ENCODE measurements at places on chromosomes 6 and 20.

GRCh38 chr6:24524805-24525204 is 30.0 kb downstream of the ALDH5A1 start:
- peak; percentile 66 for DNase-seq

GRCh38 chr20:56249244-56249955 is 868 bp downstream of the MC3R start:
- peak; percentile 46 for DNase-seq

GRCh38 chr6:21666201-21666691 is 72.7 kb downstream of the SOX4 start:
- no peak for DNase-seq

GRCh38 chr6:169862043-169862891 is 110.8 kb downstream of the ERMARD start:
- DNase-seq: no peak

DNA sequence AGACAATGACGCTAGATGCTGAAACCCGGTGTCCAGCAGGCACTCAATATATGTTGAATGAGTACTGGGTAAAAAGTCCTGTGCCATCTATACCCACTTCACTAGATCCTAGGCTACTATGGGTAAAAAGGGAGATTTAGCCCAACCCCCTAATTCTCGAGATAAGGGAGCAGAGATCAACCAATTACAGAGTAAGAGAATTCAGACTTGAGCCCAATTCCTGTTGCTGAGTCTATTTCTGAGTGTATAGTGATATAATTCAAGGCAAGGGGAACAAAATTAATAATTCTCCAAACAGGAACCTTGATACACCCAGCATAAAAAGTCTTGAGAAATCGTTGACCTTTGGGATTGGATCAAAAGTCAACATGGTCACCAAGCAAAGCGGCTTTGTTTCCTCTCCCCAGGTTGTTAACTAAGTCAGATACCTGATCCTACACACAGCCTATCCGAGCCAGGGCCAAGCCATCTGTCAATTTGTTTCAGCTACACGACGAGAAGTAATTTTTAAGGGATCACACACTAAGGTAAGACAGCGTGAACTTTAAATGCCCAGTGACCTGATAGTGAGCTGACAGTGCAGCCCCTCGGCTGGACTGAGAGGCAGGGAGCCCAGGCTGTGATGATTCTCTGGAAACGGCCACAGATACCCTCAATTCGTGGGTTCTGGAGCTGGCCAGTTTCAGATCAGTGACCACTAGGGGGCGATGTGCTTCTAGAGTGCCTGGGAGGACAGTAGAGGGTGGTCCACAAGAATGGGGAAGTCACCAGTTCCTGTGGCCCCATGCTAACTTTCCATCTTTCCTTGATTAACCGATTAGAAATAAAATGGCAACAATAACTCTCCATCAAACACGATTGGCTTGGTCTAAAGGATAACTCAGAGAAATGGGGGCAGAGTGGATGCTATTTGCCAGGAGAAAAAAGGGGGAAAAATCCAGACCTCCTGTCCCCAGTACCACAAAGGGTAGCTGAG is 46.2 kb downstream of the SLC22A23 start:
- peak; percentile 85 for DNase-seq

DNA sequence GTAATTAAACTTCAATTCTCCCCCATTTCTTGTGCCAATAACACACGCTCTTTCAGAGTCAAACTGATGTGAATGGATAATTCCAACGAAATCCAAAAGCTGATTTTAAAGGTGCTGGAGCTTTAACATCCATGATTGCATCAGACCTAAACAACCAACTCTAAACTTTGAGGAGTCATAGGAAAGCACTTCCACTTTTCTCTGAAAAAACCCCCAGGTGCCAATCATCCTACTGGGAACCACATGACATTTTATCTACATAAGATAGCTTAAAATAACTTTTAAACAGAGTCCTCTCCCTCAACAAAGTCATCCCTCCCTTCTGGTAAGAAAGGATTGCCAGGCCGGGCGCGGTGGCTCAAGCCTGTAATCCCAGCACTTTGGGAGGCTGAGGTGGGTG is 167.7 kb upstream of the PDE10A start:
- DNase-seq: no peak

DNA sequence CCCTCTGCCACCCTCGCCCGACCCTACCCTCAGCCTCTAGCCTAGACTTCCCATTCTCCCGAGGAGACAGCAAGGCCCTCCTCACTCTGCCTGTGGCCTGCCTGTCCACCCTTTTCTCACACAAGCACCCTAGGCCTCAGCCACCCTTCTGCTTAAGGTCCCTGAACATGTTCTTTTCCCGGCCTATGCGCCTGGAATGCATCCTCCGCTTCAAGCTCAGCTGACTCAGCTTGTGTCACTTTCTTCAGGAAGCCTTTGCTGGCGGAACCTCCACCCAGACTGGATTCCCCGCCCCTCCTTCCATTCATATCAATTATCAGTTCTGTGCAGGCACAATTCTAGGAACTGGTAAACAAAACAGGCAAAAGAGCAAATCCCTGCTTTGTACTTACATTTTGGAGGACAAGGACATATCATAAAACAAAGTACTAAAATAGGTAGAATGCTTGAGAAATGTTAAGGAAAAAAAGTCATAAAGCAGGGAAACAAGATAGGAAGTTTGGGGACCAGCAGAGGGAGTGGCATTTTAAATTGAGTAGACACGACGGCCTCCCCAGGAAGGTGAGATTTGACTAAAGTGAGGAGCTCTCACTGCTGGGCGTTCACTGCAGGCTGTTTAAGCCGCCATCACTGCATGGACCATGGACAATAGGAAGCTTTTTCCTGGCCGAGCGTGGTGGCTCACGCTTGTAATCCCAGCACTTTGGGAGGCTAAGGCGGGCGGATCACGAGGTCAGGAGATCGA is 17.9 kb upstream of the SNHG17 start:
- peak; percentile 92 for DNase-seq

- peak; percentile 45 for DNase-seq
Measured at GRCh38 chr20:41047975-41048305, 19.3 kb downstream of the TOP1 start.

- DNase-seq: peak; percentile 11
Measured at GRCh38 chr6:124854338-124854922, 107.8 kb upstream of the RNF217 start.

DNA sequence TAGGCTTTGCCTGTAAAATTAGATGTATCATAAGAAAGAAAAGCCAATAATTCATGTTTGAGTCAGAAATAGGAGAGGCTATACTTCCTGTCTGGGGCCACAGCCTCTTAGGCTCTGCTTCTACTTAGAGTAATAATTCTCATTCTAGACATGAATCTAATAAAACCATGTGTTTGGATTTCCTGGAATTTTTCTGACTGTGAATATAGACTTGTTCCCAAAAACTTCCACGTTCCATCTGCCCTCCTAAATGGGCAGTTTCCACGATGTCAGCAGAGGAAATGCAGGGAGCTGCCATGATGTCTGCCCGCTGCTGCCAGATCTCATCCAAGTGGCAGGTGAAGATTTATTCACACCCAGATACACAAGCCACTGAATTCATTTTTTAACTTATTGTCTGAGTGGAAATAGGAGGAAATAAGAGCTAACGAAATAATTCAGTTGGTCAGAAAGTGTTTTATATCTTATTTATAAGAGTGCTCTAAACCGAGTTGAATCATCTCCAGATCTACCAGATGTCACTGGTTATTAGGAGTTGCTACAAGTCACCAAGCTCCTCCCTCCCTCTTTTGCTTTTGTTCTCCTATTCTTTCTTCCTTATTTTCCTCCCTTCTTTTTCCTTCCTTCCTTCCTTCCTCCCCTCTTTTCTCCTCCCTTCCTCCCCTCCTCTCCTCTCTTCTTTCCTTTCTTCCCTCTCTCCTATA is 69.3 kb downstream of the ALDH8A1 start:
- DNase-seq: no peak

- no peak for DNase-seq
Measured at GRCh38 chr20:3436864-3437574, 29.6 kb upstream of the DNAAF9 start.

- DNase-seq: no peak
Measured at GRCh38 chr6:144317736-144318135, 32.6 kb downstream of the UTRN start.

- DNase-seq: peak; percentile 53
Measured at GRCh38 chr6:139367810-139368351, 6.6 kb downstream of the CITED2 start.

DNA sequence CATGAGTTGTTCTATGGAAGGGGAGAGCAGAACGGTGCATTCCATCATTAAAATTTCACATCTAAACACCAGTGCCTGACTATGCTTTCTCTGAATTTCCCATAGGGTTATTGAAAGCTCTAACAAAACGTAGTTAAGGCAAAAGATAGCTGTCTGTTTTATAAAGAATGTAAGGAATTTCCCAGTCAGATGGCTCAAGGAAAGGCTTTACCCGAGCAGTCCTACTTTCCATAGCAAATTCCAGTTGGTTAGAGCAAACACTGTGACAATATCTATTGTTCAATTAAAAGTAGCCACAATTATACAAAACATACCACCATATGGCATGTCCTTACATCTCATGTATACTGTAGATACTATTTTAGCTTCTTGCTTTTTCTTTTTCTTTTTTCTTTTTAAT is 1059.5 kb upstream of the FLRT3 start:
- no peak for DNase-seq

- no peak for DNase-seq
Measured at GRCh38 chr6:48429021-48429420, 318.0 kb upstream of the PTCHD4 start.

- DNase-seq: no peak
Measured at GRCh38 chr6:25202504-25202903, 76.7 kb upstream of the CARMIL1 start.

- no peak for DNase-seq
Measured at GRCh38 chr20:34637245-34638038, 39.5 kb downstream of the PIGU start.

DNA sequence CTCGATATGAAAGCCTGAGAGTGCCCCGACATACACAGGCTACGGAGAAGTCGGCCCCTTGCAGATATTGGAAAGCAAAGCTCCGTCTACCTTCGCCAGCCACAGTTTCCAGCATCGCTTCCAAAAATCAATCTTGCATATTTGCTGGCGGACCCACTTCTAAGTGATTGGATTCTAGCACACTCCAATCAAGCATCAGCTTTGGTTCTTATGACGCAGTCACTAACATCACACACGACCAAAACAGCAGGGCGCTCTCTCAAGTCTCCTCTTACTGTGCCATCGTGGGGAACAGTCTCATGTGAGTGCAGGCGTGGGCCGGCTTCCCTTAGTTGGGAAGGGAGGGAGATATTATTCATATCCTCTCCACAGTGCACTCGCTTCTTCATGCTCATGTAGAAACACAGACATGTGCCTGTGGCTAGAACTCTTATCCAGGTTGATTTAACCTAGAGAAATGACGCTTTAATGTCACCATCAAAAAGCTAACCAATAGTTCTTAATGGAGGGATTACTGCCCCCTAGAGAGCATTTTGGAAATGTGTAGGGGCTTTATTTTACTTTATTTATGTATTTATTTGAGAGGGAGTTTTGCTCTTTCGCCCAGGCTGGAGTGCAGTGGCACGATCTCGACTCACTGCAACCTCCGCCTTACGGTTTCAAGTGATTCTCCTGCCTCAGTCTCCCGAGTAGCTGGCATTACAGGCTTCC is 229.8 kb downstream of the SOD2 start:
- DNase-seq: peak; percentile 57

- DNase-seq: no peak
Measured at GRCh38 chr20:10659651-10660601, 13.9 kb downstream of the JAG1 start.

DNA sequence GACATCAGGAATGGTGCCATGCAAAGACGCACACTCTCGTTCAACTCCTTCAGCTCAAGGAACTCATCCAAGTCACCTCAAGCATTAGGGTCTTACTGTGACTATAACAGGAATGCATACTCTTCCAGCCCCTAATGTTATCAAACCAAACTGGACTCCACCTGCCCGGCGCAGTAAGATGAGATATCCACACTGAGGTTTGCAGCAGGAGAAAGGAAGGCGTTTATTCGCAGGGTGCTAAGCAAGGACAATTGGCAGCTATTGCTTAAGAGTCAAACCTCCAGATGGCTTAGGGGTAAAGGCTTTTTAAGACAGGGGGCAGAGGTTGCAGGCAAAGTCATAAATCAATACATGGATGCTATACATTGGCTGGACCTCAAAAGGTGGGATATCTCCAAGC is 159.4 kb upstream of the TAB2 start:
- DNase-seq: no peak

DNA sequence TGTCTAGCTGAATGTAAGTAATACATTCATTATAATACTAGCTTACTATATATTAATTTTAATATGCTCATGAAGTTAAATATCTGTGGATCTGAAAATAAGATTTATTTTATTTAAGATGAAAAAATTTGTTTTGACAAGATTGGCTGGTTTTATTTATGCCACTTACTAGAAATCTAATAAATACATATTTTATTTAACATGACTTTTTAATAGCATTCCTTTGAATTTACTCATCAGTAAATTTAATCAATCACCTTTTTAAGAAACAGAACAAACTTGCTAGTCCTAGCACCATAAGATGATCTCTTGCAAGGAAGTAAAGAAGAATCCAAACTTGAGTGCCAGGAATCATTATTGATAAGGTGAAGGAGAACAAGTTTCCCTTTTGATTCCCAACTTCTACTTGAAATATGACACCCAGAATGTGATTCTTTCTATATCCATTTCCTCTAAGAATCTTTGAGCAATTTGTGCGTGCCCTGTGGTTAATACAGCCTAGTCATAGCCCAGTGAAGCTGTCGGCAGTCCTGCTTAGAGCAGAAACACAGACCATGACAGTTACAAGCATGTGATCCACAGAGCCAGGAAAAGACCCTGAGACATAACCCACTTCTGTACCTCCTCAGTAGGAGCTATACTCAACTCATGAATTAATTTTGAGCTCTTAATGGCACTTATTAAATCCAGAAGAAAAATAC is 282.3 kb upstream of the QKI start:
- DNase-seq: no peak

DNA sequence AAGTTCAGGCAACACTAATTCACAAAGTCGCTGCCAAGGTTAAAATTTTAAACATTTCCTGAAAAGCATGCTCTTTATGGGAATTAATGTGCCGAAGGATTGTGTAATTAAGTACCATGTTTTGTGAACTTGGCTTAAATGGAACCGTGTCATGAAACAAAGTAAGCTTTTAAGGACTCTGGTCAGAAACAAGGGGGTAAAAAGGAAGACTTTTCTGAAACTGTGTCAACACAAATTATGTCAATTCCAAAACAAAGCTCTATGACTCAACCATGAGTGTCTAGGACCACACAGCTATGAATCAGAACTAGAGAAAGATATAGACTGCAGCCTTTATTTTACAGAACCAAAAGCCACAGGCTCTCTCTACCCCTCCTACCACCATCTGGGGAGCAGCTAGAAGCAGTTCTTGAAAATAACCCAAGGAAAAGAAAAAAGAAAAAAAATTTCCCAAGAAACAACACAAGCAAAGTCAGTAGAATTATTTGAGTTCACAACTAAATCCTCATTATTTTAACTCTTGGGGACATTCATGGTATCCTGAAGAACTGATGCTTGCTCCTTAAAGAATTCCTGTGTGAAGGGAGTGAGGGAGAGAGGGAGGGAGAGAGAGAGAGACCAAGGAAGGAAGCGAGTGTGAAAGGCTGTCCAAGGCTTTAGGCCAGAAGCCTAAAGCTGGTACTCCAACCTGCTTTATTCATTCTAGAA is 81.9 kb downstream of the ZMYND8 start:
- DNase-seq: peak; percentile 24

- DNase-seq: no peak
Measured at GRCh38 chr20:17610566-17611289, 40.9 kb downstream of the DSTN start.

Measured in hematopoietic multipotent progenitor cell treated with erythropoietin and hydrocortisone succinate and interleukin-3 and kit ligand, for 8 days (in vitro differentiated cells).